ENCODE measurements at places on chromosomes 3 and 15.

DNA sequence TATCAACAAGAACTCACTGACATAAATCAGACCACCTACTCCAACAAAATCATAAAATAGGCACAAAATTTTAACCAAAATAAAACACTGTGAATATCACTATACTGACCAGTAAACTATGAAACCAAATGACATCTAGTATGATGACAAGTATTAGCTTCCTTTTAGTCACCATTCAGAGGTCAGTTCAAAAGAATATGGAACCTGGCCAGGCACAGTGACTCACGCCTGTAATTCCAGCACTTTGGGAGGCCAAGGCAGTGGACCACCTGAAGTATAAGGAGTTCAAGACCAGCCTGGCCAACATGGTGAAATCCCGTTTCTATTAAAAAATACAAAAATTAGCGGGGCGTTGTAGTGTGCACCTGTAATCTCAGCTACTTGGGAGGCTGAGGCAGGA lies 65.8 kb downstream of the SMARCC1 start:
- DNase-seq = no peak

- no peak for DNase-seq
These were observed 16.9 kb downstream of the FAM98B start for GRCh38 chr15:38470816-38471215.

DNA sequence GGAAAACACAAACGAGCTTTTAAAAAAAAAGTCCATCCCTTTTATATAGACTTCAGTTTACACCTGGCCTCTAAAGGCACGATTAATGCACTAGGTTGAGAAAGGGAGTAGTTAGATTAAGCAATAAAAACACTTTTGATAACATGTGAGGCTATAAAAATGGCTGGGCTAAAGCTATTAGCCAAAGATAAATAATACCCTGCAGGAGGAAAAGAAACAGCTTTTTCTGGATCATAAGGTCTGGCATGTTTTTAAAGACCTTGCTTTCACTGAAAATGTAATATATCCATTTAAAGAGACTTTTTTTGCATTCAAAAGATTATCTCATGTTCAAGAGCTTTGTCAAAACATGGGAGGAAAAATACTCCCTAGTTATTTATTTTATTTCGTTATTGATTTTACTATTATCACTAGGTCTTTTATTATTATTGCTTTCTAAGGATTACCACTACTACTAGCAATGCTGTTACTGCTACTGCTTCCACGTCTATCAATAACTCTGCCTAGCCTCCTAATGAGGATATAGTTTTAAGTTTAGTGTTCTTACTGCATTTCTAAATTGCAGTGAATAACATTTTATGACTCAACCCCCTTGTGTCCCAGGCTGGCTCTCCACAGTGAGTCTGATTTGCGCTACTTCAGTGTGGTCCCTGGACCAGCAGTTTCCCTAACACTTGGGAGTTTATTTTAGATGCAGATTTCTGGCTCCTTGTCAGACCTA lies 93.4 kb downstream of the THRB start:
- DNase-seq = no peak

- DNase-seq = no peak
These were observed 112.4 kb downstream of the ABI3BP start for GRCh38 chr3:100880845-100881244.

- no peak for DNase-seq
These were observed 6.3 kb upstream of the LCTL start for GRCh38 chr15:66572146-66572545.

DNA sequence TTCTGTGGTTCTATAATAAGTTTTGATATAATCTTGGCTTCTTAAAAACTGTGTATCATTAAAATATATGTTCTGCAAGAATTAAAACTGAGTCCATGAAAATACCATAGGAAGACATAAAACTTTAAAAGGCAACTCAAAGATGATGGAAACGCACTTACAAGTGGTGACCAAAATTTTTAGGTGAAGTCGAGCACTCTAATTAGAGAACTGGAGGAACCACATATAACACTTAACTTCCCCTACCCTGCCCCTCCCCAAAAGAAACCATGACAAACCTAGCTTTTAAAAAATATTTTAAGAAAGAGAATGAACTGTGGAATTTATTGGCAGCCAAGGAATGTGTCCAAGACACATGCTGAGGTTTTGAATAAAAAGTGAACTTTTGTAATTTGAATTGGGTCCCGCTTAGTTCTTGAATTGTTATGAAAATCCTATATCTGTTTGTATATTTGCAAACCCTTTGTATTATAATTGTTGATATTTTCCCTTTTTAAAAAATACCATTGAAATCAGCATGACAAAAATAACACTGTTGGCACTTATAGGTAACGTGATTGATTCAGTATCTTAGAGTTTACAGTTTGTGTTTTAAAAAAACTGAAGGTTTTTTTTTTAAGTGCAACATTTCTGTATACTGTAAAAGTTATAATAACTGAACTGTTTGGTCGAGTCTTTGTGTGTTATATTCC lies 7.7 kb downstream of the NR2F2 start:
- no peak for DNase-seq

GRCh38 chr3:115595611-115596275 lies 27.6 kb upstream of the GAP43 start:
- DNase-seq = no peak

GRCh38 chr3:18812316-18812715 lies 336.0 kb upstream of the KCNH8 start:
- no peak for DNase-seq

GRCh38 chr15:29686445-29687203 lies 135.6 kb downstream of the TJP1 start:
- no peak for DNase-seq

GRCh38 chr3:194617827-194618226 lies 15.4 kb downstream of the TMEM44 start:
- no peak for DNase-seq

- DNase-seq = no peak
These were observed 231.0 kb upstream of the ATP11B start for GRCh38 chr3:182562274-182562673.

GRCh38 chr15:61195116-61196002 lies 33.7 kb downstream of the RORA start:
- no peak for DNase-seq

DNA sequence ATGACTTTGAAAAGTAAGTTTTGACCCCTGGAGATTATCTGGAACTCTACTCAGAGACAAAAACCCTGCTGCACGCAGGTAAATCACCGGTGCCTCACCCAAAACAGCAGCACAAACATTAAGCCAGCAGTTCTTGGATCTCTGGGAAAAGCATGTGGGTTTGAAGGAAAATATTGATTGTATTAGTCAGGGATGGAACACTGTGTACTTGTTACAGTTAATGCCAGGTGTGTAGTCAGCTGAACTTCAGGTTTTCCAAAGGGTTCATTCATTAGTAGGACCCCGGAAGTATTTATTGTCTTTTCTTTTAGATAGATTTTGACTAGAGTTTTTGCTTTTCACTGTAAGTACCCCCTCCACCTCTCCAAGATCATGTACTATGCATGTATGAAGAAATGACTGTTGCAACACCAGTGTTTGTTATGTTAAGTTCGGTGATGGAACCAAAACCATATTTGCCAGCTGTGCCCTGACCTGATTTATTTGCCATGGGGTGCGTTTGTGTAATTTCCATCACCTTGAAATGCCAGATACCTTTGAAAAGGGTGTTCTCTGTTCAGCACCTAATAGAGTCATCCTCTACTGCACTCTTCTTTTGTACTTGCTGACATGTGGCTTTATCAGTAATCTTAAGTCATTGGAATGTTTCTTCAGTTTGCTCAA lies 14.5 kb downstream of the ARHGEF26 start:
- DNase-seq = no peak

DNA sequence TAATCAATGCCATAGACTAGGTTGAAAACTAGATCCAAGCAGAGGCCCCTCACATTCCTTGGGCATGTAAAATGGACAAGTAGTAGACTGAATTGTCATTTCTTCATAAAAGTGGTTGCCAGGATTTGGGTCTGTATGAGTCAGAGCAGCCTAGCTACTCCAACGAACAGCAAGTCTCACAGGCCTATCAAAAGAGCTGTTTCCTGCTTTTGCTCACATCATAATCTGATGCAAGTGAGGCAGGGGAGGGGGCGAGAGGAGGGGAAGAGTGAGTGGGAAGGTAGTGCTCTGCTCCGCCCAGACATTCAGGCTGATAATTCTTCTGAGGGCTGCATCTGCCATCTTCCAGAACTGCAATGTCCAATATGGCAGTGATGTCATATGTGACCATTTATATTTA lies 228.9 kb upstream of the PRICKLE2 start:
- DNase-seq = no peak

DNA sequence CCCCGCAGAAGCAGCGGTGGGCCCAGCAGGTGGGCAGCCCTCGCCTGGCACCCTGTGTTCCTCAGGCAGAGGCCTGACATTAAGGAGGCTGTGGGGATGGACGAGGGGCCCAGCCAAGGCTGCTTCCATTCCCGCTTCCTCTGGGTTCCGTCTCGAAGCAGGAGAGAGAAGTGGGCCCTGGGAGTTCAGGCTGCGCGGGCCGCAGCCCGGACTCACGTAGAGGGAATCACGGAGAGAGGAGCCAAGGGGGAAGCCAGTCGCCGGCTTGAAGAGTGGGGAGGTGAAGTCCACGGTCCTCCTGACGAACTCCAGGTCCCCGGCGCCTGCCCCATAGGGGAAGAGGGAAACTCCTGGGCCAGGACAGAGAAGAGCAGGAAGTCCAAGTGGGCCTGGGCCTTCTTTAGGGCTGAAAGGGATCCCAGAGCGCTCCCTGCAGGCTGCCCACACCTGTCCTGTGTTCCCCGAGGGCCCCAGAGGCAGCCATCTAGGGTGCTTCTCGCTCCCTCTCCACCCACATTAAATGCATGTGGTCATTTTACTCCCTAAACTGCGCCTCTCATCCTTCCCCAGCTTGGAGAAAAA lies 37.7 kb downstream of the MUC4 start:
- no peak for DNase-seq

DNA sequence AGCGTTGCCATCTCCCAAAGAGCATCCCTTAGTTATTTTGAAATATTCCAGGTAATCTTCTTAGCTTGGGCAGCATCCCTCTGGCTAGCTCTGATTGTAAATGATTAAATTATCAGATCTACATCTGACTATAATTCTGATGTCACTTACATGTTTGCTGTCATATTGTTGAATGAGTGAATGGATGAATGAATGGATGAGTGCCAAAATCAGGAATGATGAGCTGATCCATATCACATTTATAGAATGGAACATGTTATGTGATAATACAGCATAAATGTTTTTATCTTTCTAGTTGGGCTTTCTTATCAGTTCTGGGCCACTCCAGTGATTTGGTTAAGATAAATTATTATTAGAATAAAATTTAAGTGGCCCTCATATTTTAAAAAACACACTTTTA lies 14.0 kb downstream of the FAN1 start:
- no peak for DNase-seq

GRCh38 chr15:25439369-25439836 lies 579 bp upstream of the UBE3A start:
- DNase-seq = peak; percentile 57

GRCh38 chr3:61371123-61371522 lies 119.9 kb upstream of the FHIT start:
- no peak for DNase-seq

DNA sequence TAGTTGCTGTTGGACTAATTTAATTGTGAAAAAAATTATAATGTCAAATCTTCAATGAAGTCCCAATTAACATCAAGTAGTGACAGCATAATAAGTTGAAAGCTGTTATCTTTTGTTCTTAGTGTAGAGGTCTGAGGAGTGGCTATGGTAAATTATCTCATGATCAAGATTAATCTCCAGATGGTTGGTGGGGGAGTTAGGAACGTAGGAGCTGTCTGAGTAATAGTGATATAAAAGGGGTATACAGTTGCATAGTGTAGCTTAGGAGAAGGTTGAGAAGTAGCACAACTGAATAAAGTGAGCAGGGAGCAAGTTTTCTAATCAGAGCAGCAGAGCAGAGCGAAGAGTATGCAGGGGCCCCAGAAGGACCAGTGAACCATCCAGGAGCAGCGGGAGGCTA lies 19.5 kb downstream of the TMOD2 start:
- DNase-seq = no peak

DNA sequence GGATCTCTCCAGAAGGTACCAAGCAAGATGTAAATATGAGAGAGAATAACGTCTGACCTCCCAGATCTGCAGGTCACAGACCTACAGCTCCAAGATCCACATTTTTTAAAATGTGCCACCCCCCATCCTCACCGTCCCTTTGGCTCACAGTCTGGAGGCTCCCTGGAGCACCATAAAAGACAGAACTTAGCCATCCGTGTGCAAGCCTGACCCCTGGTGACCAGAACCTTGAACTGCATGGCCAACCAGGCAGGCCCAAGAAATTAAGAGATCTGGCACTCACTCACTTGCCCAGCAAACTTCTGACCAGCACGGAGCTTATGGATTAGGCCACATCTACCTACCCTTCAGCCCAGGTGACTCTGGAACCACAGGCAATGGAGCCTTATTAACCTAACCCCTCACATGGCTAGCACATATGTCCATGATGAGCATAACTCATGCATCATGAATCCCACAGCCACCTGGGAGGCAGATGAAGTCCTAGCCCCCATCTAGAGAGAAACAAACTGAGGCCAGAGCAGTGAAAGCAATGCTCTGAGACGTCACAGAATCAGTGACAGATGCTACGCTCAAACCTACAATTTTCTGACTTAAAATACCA lies 275.3 kb downstream of the UACA start:
- DNase-seq = peak; percentile 23

DNA sequence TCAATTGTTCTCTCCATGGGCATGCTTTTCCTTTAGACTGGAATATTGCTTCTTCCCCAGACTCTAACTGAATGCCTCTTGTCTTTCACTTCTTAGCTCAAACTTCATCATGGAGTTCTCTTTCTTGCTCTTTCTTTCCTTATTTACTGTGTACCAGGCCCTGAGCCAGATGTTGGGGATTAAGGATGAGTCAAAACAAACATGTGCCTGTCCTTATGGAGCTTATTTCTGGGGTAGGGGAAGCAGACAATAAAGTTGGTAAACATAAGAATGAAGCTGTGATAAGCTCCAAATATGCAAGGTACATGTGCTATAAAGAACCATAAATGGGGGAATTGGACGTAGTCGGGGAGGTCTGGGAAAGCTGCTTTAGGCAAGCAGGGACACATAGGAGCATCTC lies 145.8 kb downstream of the ALDH1A2 start:
- DNase-seq = no peak

- no peak for DNase-seq
These were observed 30.8 kb downstream of the LAMP3 start for GRCh38 chr3:183131735-183132134.

GRCh38 chr3:147775816-147776530 lies 366.8 kb downstream of the ZIC1 start:
- DNase-seq = no peak

DNA sequence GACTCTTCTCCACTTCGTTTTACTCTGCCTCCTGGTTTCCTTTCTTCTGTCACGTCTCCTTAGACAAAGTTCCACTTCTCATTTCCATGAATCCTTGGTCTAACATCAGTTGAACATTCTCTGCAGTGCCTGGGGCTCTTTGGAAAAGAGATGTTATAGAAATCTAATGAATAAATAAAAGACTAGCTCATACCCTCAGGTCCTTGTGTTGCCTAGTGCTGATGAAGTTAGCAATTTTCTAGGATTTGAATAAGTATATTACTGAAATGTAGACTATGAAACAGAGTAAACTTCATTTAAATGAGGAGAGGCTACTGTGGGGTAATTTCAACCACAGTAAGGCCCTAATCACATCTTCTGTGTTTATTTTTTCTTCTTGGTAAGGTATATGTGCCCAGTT lies 146.9 kb upstream of the CADPS start:
- no peak for DNase-seq
